ENCODE measurements at places on chromosomes 12 and 14. TPM values are rescaled to one million over a fixed set of nuclear protein-coding genes. Genes with fewer than 3 reads are reported as not detected.

GRCh38 chr12:3091382-3092241, 14.4 kb downstream of the TSPAN9 start:
- no peak for DNase-seq

DNA sequence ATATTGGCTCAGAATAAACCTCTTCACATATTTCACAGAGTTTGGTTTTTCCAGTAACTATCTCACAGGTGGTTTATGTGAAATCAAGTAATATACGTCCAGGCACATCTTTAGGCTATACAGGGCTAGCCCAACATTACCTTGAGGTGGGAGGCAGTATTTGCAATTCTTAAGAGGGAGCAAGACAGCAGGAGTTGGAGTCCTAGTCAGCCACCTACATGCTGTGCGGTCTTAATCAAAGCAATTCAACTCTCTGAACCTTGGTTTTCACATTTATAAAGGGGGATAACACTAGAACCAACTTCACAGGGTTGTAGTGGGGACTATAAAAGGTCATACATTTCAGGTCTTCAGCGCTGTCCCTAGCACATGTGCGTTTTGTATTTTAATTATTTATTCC, 73.5 kb upstream of the FICD start:
- DNase-seq, result no peak

DNA sequence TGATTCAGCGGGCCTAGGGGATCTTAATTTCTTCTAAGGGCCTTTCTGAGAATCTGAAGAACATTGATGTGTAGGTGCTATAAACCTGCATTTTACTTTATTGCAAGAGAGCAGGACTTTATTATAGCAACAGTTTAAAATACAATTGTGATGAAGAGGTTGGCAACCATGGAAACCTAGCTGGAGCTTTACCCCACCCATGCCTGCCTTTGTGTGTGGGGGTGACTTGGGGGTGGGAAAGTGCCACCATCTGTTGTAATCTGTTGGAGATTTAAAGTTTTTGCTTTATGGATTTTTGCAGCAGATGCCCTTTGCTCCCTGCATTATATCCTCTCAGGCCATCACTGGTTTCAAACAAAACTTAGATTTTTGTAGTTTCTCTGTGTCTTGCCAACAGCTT, 64.6 kb downstream of the ATG14 start:
- no peak for DNase-seq

DNA sequence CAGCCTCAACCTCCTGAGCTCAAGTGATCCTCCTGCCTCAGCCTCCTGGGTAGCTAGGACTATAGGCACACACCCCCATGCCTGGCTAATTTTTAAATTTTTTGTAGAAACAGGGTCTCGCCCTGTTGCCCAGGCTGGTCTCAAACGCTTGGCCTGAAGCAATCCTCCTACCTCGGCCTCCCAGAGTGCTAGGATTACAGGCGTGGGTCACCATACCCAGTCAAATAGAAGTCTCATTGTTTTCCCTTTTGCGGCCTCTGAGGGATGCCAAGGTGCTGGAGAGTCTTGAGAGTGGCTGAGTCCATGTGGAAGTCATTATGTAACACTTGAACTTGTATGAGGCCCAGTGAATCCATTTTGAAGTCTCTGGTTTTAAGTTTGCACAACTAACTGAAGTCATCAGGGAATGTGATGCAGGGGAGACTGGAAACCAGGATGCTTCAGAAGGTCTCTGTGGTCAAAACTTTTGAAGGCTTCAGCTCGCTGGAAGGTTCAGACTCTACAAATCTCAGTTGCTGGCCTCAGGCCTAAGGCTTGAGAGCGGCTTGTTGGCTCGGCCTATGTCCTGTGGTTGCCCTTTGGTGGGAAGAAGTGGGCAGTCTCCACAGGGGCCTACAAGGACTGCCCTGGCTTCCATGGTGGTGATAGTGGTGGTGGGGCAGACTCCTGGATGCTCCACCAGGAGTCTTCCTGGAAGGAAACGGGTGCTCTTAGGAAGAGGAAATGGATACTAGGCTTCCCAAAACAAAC, 29.2 kb downstream of the GALNT16 start:
- DNase-seq, result no peak

DNA sequence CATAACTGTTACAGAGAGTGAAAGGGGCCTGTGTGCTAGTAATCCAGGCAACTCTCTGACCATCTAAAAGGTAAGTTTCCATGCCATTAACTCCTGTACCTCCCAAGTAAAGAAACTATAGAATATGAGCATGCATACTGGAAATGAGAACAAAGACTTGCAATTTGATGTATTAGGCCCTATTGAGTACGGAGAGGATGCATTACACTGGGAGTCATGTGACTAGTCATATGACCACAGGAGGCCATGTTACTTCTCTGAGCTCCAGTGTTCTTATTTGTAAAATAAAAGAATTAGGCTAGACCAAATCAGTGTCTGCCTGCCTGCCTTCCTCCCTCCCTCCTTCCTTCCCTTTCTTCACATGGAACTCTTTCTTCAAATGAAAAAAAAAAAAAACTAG, 440.1 kb upstream of the CCDC196 start:
- DNase-seq, result no peak

DNA sequence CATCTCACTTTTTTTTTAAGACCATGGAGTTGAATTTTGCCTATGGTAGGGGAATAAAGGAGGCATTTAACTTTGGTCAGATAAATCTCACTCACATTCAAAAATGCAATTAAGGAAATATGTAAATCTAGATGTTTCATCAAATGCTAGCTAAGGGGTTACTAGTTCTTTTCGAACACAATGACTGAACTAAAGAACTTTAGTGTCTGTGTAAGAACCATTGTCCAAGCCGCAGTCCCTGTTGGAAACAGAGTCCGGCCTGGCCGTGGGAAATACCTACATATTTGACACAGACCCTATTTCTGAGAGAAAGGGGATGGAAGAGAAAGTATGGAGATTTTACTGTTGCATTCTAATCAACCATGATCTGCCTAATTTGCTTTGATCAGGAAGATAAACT, 17.4 kb downstream of the LGR5 start:
- DNase-seq, result no peak

DNA sequence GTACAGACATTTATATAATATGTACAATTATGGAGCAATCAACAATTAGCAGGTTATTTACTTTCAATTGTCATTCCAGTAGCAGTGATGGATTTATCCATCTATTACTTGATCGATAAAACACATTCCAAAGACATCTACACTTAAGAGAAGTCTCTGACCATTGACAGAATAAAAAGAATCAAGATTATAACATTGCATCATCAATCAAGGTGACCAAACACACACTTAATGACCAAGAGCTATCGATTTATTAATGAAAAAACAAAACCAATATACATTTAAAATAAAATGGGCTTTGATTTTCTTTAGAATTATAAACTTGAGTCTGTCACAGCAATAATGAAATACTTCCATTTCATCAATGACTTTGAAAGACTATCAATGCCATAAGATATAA, 170.2 kb upstream of the CDKN3 start:
- no peak for DNase-seq

Gene CLEC6A
- 0.27 TPM for polyA plus RNA-seq

Gene TAS2R7
- polyA plus RNA-seq, result not detected

- DNase-seq, result no peak
Measured at GRCh38 chr12:29088611-29089219, 60.4 kb upstream of the FAR2 start.

DNA sequence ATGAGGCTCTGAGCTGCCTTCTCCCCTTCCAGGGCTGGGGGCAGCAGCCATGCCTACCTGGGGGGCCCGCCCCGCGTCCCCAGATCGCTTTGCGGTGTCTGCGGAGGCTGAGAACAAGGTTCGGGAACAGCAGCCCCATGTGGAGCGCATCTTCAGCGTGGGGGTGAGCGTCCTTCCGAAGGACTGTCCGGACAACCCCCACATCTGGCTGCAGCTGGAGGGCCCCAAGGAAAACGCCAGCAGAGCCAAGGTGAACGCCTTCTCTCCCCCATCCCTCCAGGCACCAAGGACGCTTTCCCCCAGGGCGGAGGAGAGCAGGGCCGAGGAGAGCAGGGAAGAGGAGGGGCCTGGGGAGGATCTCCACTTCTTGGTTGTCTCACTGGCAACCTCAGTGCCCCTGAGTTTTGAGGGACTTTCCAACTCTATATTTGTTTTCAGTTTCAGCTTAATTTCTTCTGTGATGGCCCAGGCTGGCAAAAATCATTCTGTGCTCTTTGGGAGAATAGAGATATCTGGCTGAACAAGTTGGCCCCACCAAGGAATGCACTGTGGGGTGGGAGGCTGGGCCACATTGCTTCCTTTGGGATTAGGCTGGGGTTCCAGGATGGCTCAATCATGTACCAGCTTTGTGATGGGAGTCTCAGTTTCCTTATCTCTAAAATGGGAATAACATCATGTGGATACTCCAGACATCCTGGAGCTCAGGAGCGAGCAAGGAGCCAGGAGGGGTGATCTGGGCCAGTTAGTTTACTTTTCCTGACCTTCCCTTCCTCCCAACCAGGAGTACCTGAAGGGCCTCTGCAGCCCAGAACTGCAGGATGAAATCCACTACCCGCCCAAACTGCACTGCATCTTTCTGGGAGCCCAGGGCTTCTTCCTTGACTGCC, 1.2 kb downstream of the KHNYN start:
- DNase-seq, result no peak

DNA sequence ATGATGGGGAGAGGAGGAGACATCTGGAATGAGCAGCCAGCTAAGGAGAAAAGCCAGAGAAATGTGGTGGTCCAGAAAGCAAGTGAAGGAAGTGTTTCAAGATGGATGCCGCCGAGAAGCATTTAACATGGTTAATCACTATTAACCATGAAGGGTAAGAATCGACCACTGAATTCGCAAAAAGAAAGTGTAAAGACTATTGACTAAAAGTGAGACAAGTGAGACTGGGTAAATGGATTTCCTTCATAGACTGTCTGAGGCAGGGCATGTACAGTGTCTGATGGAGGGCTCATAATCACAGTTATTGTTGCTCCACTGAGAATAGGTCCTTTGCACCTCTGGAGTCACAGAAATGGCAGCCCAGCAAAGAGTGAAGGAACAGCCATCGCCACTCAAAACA, 25.3 kb upstream of the CLMN start:
- DNase-seq, result no peak

Gene SPIC
- polyA plus RNA-seq, result not detected

Gene TMEM63C
- polyA plus RNA-seq, result 2.8 TPM

- no peak for DNase-seq
Measured at GRCh38 chr12:114834621-114835020, 150.6 kb upstream of the TBX3 start.

- DNase-seq, result no peak
Measured at GRCh38 chr12:57604454-57604991, at the start of gene DTX3. Gene DTX3, plus strand, starts transcription at chr12:57604824. Its CDS starts 1,694 bp downstream, at chr12:57606518.

- no peak for DNase-seq
Measured at GRCh38 chr12:32688786-32689185, 9.7 kb downstream of the DNM1L start.

Gene SVOP
- 0.10 TPM for polyA plus RNA-seq

Gene GDF3
- polyA plus RNA-seq, result 0.48 TPM

DNA sequence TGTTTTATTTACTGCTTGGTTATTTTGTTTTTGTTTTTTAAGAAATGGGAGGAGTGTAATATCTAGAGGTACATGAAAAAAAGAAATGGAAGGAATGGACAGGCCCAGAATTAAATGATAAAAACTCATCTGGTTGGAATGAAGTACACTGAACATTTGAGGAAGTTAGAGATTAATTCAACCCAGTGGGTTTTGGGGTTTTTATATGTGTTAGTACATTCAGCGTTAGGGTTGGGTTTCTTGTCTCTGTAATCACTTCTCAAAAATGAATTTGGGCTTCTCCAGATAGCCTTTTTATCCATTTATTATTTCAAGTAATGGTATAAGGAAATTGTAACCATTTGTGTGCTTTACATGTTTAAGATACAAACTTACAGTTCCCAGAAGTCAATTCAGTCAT, 19.5 kb upstream of the NUP107 start:
- no peak for DNase-seq

Gene DDX55
- 47.5 TPM for polyA plus RNA-seq

Gene PLBD1
- 43.7 TPM for polyA plus RNA-seq

Gene ASB2
- polyA plus RNA-seq, result 0.40 TPM

GRCh38 chr14:32450919-32451675, 122.0 kb downstream of the AKAP6 start:
- DNase-seq, result no peak

Gene B3GNT4
- 6.4 TPM for polyA plus RNA-seq

Gene SLC39A2
- polyA plus RNA-seq, result 1.3 TPM

Gene RNASE2
- polyA plus RNA-seq, result 1.1 TPM

GRCh38 chr12:101078536-101079285, 131.3 kb downstream of the SLC5A8 start:
- DNase-seq, result no peak

Gene PGF
- 5.5 TPM for polyA plus RNA-seq

- no peak for DNase-seq
Measured at GRCh38 chr14:103125098-103126070, 2.1 kb downstream of the TNFAIP2 start.

Gene VIPAS39
- 35.0 TPM for polyA plus RNA-seq

DNA sequence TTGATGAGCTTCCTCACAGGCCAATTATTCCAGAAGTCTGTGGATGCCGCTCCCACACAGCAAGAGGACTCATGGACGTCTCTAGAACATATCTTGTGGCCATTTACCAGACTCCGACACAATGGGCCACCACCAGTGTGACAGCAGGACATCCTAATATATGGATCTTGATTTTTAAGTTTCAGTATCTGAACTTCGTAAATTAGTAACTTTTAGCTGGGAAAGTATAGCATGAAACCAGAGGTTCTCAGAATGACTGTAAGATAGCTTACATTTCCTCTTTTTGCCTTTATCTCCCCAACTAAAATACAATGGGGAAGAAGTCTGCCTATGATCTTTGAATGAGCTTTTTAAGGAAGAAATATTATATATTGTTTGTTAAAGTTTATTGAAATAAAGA, 87.0 kb downstream of the DNAI7 start:
- no peak for DNase-seq

Gene GUCY2C
- 1.1 TPM for polyA plus RNA-seq

Gene KCNJ8
- polyA plus RNA-seq, result 19.0 TPM

- no peak for DNase-seq
Measured at GRCh38 chr12:89618113-89618862, 90.3 kb downstream of the ATP2B1 start.

Measured in left kidney (tissue), 8 donors.